IPS DF 19.7 (cell line): ENCODE measurements at places on chromosomes 2 and 18.

GRCh38 chr18:13452388-13452811 is 233.8 kb downstream of the LDLRAD4 start:
- no peak for DNase-seq

GRCh38 chr2:144452169-144452988 is 67.5 kb downstream of the ZEB2 start:
- no peak for DNase-seq

- no peak for DNase-seq
These were observed 151.2 kb downstream of the PRPF40A start for GRCh38 chr2:152565884-152566727.

DNA sequence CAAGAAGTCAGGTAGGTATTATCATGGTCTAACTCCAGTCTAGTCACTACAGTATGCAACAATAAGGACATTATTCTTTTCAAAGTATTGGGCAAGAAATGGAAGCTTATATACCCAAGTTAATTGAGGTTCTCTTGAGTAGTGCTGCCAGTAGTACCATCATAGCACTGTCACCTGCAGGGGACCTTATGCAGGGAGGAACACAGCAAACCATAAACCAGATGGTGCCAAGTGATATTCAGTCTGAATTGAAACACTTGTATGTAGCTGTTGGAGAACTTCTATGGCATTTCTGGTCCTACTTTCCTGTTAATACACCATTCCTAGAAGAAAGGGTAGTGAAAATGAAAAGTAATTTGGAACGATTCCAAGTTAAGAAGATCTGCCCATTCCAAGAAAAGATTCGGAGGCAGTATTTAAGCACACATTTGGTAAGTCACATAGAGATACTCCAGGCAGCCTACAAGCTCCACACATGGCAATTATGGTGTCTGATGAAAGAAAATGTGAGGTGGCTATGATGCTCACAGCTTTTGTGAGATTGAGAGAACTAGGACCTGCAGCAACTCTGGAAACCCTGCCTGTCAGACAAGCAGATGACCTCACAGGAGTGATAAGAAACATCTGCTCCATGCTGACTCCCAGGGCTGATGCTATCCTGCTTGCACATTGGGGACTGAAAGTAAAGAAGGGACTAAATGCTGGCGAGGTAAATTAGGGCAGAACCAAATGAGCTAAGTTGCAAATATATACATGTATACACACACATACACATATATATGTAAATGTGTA is 174.7 kb downstream of the MC4R start:
- no peak for DNase-seq

DNA sequence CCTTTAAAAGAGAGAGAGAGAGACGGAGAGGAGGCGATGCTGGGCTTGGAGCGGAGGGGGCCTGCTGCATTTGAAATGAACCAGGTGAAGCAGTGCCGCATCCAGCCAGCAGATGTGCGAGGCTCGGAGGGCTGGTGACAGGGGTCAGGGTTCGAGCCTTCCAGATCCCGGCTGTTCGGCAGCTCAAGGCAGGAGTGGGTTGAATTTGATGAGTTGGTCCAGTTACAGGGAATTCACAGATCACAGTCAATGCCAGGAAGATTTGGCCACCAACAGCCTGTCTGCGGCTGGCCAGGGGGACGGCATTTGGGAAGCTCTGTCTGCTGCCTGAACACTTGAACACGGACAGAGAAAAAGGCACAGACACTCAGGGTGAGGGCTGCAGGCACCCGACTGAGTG is 48.6 kb downstream of the PTGR3 start:
- DNase-seq = no peak

DNA sequence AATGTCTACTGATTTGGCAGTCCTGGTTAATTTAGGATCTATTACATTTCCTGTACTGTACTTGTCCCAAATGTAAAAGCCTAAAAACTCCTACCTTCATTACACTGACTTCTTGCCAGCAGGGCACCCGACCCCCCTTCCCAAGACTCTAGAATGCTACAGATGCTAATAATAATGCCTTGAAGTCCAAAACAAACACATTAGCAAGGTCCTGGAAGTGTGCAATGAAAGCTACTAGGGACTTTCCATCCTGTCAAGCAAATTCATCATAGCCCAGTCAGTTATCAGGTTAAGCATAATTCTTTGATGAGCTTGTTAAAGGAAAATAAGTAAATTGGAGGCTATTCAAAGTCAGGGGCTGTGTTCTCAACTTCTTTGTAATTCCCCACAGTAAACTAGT is 115.3 kb upstream of the RBBP8 start:
- DNase-seq = no peak

DNA sequence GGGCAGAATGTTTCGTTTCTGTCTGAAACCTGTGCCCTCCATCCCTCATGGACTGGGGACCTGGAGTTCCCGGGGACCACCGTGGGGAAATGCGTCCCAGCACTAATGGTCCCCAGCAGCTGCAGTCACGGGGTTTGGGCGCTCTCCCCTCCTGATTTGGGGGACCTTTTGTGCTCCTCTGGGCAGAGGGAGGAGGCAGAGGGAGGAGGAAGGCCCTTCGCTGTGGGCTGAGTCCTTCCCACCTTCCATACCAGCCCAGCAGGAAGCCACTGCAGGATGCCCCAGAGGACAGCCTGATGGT is 3.2 kb downstream of the GPR35 start:
- DNase-seq = no peak

GRCh38 chr2:25044990-25045389 is 3.1 kb downstream of the EFR3B start:
- DNase-seq = no peak

GRCh38 chr18:58026395-58026794 is 17.6 kb upstream of the NEDD4L start:
- DNase-seq = no peak

GRCh38 chr2:149692961-149693396 is 105.4 kb upstream of the MMADHC start:
- DNase-seq = no peak

DNA sequence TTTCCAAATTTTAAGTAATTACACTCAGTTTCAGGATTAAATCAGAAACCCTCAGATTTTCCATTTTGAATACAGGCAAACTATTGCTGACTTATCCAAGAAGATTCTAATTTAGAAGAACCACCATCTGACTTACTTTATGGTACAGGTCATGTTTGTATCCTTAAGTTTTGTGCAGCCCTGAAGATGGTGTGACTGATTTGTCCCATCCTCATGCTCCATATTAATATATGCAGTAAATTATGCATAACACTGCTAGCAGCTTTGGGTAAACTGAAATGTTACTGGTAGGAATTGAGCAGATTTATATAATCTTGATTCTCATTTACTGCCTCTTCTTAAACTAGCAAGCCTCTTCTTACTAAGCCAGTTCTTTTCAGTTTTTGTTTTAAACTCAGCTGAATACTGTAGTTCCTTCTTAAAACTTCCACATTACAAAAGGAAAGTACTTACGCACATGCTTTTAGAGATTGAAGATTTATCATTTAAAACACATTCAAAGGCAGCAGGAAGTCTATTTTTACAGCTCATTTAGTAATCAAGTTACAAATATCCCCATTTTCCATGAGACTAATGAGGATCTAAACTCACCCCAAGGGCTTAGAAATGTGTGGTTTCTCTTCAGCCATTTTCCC is 25.7 kb downstream of the MEX3C start:
- no peak for DNase-seq

- no peak for DNase-seq
These were observed 265.4 kb downstream of the EN1 start for GRCh38 chr2:118582058-118582457.

DNA sequence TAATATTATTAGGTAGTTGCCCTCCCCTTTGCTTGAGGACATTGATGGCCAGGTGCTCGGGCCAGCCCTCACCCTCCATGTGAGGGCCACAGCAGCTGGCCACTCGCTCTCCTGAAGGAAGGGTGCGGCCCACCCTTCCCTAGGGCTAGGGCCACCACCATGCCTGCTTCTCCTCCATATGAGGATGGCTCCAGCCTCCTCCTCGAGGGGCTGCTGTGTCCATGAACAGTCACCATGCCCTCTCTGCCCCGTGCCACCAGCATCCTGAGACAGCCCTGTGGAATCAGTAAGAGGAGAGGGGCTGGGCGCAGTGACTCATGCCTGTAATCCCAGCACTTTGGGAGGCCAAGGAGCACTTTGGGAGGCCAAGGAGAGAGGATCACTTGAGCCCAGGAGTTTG is 2.4 kb downstream of the GPR17 start:
- DNase-seq = no peak

DNA sequence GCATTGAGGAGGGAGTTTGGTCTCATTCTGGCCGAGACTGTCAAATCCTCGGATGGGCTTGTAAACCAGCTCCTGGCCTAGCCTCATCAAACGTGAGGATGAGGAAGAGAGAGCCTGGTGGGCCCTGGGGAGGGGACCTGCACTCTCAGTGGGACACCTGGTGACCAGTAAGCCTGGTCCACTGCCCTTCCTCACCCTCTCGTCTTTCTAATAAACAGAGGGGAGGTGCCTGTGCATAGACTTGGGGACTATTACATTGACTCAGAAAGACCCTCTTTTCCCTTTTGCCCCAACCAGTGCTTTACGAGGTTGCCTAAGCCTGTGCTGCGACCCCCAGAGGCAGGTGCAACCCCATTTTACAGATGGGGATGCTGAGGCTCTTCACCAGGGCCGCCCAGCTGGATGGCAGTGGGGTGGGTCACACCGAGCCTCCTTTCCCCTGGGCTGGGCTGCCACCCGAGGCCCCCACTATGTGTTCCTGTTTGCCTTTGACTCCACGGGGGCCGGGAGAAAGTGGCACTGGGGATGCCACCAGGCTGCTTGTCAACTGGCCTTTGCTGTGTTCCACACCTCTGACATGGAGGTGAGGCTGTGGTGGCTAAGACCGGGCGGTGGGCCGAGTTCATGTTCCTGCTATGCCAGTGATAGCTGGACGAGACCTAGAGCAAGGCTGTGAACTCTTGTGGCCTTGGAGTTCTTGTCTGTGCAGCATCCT is 85.9 kb downstream of the GLI2 start:
- no peak for DNase-seq

DNA sequence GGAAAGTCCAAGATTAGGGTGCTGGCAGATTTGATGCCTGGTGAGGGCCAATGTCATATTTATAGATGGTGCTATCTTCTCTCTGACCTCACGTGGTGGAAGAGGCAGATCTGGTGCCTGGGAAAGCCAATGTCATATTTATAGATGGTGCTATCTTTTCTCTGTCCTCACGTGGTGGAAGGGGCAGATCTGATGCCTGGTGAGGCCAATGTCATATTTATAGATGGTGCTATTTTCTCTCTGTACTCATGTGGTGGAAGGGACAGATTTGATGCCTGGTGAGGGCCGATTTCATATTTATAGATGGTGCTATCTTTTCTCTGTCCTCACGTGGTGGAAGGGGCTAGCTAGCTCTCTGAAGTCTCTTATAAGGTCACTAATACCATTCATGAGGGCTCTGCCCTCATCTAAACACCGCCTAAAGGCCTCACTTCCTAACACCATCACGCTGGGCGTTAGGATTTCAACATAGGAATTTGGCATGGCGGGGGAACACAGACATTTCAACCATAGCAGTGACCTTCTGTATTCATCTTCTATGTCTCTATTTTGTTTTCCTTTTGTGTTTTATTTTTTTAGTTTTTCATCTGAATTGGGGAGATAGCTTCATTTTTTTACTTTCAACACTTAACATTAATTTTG is 278.4 kb downstream of the SPAG16 start:
- DNase-seq = no peak

- no peak for DNase-seq
These were observed 9.8 kb downstream of the WDR43 start for GRCh38 chr2:28904295-28904694.

DNA sequence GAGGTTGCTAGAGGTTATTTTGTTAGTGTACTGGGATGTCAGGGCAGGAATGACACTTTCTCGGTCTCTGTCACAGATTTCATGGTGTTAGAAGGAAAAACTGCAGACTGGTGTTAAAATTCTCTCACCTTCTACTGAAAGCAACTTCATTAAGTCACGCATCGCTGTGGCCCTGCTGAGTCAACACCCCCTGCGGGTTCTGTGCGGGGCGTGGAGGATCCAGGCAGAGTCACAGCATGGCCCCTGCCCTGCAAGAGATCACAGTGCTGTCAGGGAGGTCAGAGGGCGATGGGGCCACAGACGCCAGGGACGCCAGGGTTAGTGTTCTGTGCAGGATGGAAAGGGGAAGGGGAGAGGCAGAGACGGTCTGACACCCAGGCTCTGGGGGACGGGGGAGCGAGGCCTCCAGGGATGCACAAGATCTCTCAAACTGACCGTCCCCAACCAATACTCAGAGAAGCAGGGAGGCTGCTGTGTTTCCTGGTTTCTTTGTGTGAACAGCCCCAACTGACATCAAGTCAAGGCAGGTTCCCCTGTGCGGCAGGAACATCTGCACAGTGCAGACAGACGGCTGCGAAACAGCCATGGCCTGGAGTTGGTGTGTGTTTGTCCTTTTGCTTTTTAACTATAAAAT is 354.9 kb upstream of the SALL3 start:
- DNase-seq = no peak

DNA sequence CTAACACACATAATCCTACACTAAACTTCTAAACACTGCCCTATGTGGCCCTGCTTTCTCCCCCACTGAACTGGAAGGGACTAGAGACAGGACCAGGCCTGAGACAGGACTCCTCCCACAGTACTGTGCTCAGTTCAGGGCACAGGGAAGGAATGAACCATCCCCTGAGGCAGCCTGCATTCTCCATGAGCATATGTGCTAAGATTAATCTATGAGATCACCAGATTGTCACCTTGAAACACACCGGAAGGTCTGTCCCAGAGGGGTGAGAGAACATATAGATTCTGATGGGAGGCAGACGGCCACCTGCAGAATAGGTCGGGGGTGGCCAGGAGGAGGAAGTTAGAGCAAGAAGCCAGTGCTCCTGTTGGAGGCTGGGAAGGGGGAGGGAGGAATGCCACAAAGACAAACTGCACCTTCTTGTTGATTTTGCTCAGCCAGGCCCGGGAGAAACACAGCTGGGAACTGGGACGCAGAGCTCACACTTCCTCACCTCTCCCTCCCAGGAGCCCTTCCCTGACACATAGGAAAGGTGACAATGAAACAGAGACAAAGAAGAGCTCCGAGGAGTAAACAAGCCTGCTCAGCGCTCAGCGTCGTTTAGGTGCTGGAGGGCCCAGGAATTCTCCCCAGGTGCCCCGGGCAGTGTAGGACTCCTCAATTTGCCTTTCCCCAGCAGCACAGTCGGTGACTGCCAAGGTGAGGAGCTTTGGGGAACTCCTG is 52.1 kb downstream of the ZBTB7C start:
- DNase-seq = no peak

GRCh38 chr2:113760400-113760799 is 4.0 kb upstream of the SLC35F5 start:
- no peak for DNase-seq

DNA sequence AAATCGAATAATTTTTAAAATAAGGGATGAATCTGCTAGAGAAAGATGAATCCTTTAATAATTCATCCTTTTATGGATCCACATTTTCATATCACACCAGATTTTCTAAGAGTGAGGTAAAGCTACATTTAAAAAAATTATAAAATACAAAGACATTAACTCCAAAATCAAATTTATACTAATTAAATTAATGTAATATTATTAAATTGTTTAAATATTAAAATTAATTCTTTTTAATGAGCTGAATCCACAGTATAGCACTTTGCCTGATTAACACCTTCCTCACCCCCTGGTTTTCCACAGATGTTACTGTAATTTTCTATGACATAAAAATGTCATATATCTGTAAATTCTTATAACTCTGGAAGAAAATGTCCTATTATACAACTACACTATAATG is 26.2 kb downstream of the ZRANB3 start:
- DNase-seq = no peak

GRCh38 chr2:168471163-168471475 is 15.0 kb downstream of the CERS6 start:
- no peak for DNase-seq

GRCh38 chr2:127479219-127479825 is 47.0 kb downstream of the IWS1 start:
- peak; percentile 35 for DNase-seq

- no peak for DNase-seq
These were observed 710.3 kb upstream of the SOX11 start for GRCh38 chr2:4981802-4982409.
